HCEC 1CT (cell line): ENCODE measurements at places on chromosomes 3 and 15.

- no peak for DNase-seq
Observed at GRCh38 chr3:51398595-51399310, 7.7 kb downstream of the RBM15B start.

DNA sequence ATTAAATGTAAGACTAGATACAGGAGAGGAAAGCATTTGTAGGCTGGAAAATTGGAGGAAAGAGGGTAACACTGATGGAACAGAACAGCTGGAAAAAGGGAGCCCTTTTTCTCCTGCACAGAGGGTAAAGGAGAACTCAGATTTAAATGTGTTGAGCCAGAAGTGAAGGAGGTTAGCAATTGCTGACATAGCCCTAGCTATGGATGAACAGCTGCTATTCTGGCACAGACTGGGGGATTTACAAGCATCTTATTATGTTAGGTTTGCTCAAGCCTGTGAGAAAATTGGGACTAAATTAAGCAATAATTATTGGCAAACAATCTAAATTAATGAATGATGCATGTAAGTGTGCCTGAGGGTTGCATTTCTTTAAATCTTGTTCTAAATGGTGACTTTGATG, 40.6 kb upstream of the PRR20G start:
- no peak for DNase-seq

- no peak for DNase-seq
Observed at GRCh38 chr3:130758624-130759369, 12.2 kb upstream of the PIK3R4 start.

GRCh38 chr3:149581681-149582370, 76.0 kb downstream of the WWTR1 start:
- peak; percentile 84 for DNase-seq

DNA sequence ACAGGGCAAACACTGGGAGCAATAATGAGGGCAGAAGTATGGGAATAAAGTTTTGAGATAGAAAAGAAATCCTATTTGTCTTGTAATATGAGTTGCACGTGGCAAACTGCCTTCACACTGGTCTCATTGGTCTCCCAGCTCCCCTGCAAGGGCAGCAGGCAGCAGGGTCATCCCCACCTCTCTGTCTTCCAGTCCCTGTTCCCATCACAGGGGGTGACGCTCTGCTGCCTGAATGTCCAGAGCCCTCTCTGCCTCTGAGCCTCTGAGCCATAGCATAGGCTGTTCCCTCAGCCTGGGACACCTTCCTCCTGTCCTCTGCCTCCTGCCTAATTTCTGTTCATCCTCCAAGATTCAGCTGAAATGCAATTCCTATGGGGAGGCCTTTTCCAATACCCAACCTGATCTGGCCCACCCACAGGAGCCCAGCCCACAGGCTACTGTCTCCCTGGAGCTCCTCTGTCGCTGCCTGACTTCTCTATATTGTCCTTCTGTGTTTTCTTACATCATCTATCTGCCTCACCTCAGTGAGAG, 12.1 kb upstream of the SKOR1 start:
- DNase-seq: no peak

DNA sequence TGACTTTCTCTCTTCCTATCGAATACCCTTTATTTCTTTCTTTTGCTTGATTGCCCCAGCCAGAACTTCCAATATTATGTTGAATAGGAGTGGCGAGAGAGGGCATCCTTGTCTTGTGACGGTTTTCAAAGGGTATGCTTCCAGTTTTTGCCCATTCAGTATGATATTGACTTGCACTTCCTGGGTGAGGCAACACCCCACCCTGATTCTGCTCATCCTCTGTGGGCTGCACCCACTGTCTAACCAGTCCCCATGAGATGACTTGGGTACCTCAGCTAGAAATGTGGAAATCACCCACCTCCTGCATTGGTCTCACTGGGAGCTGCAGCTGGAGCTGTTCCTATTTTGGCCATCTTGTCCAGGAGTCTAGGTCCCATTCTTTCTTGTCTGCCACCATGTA, 44.8 kb upstream of the KCNH8 start:
- no peak for DNase-seq

- peak; percentile 95 for DNase-seq
Observed at GRCh38 chr3:188594139-188594538, 440.2 kb downstream of the LPP start.

DNA sequence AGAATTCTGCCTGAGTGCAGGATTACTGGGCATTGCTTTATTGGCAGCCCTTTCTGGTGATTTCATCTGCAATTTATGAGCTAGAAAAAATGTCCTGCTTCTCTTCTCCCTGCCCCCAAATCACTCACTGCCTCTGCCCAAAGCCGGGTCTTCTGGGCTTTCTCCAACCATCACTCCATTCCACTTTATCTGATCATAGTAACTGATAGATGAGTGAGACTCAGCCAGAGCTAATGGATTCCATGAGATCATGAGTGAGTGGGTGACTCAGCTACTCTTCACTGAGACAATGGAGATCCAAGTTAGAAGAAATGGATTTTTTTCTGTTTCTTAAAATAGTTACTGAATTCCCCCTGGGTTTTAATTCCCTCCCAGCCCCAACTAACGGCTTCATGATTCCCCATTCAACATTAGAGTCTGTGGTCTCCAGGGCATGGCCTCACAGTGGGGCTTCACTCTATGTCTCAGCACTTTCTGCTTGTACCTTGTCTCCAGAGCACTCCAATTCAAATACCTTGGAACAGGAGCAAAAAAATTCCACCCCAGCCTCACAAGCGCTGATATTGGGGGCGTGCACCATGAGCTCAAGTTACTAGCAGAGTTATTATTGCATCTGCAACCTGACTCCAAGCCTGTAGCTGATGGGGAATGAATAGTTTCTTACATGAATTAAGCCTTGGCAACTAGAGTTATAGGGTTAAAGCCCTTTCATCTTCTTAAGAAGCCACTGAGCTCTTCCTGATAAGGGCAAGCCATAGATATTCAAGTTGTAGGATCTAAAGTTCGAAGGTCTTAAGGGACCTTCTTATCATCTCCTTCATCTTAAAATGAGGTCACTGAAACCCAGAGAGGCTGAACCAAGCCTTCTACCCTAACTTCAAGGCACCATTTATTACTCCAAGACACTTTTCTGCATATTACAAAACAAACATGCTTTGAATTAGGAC, 85.9 kb downstream of the AGBL1 start:
- no peak for DNase-seq

DNA sequence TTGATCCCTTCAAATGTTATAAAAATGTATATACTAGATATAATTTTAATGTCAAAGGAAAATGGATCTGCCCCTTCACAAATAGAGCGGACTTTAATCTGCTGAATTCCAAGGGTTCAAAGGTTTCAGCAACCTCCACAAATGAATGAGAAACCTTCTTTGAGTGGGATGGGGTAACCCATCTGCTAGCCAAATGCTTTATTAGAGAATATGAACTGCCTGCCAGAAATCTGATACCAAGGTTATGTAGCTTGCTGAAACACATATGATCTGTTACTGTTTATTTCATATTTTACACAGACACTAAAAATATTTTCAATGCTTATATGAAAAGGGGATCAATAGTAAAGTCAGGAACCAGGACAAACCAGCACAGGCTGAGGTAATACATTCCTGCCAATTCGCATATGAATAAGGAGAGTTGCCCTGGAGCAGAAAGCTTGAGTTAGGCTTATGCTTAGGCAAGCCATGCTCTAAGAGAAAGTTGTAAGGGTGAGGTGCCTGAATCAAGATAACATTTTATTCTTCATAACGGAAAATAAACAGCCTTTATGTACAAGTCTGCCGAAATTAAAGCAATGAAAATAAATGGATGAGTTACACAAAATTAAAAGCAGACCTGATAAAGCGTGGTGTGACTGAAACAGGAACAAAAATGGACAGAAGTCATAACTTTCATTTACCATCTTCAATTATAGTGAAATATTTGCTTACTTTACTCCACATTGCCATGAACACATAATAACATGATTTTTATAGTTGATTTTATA, 26.5 kb downstream of the PLOD2 start:
- peak; percentile 49 for DNase-seq

GRCh38 chr3:132418916-132419315, 1.6 kb downstream of the DNAJC13 start:
- DNase-seq: peak; percentile 38

GRCh38 chr15:25403771-25404170, 35.1 kb downstream of the UBE3A start:
- DNase-seq: no peak

GRCh38 chr3:188207941-188208515, 54.1 kb downstream of the LPP start:
- no peak for DNase-seq

DNA sequence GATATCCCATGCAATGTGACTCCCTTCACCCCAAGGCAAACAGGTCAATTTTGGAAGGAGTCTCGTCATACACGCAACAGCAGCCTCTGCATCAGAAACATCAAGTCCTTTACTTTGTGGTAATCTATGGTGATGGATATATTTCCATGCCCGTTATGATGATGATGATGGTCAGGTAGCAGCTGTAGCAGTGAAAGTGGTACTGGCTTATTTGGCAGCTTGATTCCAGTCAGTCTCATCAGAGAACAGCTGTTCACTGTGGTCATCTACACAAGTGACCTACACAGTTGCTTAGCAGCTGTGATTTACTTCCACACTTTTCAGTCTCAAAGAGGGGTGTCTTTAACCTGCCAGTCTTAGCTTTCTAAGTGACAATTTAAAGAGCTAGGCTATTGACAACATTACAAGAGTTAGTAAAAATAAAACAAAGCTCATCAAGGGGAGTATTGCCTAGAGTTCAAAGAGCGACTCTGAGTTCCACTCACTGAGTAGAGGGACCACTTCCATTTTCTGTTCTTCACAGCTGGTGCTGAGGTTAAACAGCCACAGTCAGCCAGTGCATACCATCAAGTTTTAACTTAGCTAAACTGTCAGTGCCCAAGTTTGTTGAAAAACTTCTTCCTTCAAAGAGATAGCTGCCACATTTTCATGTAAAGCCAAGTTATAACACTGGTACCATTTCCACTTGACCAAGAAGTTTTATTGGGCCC, 587.4 kb upstream of the KCNMB2 start:
- DNase-seq: no peak

DNA sequence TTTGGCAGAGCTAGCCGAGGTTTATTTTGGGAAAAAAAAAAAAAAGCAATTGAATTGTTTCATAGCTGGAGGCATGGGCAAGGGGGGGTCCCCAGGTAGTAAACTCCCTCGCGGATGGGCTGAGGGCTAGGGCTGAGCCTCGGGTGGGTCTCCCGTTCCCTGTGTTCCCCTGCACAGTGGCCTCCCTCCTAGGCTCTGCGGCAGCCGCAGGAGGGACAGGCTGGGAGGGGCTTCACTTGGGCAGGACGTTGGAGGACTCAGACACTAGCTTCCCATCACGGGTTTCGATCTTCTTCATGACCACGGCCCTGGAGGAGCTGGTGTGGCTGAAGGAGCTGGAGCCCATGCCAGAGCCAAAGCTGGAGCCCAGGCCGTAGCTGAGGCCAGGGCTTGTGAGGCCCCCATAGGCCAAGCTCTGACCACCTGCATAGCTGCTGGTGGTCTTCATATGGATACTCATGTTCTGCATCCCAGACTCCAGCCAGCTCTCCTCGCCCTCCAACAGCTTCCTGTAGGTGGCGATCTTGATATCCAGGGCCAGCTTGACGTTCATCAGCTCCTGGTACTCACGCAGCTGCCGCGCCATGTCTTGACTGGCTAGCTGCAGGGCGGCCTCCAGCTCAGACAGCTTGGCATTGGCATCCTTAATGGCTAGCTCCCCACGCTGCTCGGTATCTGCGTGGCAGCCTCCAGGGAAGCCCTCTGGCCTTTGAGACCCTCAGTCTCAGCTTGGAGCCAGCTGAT, 64.0 kb upstream of the CDAN1 start:
- DNase-seq: no peak

- no peak for DNase-seq
Observed at GRCh38 chr15:42065033-42065432, 29.3 kb downstream of the PLA2G4D start.

- DNase-seq: no peak
Observed at GRCh38 chr3:84974347-84974746, 15.6 kb downstream of the CADM2 start.

DNA sequence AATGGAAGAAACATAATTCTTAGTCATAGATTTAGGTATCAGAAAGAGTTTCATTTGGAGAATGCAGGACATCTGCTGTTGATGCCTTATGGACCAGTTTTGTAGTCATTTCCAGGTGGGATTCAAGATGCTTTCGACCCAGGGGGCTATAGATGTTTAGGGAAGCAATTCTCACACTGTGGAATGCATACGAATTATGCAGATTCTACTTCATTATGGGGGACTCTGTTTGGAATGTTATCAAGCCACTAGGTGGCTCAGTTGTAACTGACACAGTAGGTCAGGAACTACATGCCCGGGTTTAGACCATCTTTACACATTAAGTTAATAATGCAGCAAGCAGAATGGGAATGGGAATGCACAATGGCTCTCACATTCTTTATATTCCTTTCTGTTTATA, 1359.8 kb downstream of the ZPLD1 start:
- DNase-seq: no peak

DNA sequence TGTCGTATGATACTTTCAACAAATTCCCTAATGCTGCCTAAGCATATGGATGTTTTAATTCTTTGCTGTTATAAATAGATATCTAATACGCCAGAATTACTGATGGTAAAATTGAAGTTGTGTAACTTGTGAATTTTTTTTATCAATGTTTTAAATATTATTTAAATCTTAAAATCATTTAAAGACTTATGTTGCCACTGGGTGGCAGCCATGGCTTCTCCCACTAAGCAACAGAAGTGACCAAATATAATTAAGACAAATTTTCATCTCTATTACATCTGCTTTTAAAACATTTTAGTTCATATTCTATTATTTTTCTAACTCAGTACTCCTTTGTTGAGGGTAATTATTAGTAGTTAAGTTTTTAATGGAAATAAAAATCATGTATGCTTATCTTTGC, 8.1 kb upstream of the IL20RB start:
- peak; percentile 39 for DNase-seq

DNA sequence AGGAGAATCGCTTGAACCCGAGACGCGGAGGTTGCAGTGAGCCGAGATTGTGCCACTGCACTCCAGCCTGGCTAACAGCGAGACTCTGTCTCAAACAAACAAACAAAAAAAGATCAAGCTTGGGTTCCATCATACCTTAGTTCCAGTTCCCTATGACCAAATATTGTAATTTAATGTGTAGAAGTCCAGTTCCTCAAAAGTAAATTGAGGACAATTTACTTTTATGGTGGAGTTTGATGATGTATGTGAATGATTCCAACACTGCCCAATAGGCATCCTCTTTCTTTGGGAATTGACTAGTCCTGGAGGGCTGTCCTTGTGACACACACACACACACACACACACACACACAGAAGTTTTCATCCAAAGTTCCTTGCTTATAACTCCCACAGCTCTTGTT, 2.8 kb upstream of the PKM start:
- DNase-seq: no peak
